ENCODE measurements at places on chromosomes 5 and 9. TPM values are rescaled to one million over a fixed set of nuclear protein-coding genes. Genes with fewer than 3 reads are reported as not detected.

The SLC36A3 gene
- not detected for total RNA-seq

The GDA gene
- total RNA-seq, result 5.0 TPM

The PCDHB12 gene
- total RNA-seq, result 0.44 TPM

The PRLR gene
- 0.46 TPM for total RNA-seq

The NREP gene
- 4.9 TPM for total RNA-seq

The CRHBP gene
- 0.10 TPM for total RNA-seq

The GFI1B gene
- 0.08 TPM for total RNA-seq

The PAXX gene
- total RNA-seq, result 64.0 TPM

All from Panc1 (cell line).